ENCODE measurements at places on chromosomes 2 and 18.

DNA sequence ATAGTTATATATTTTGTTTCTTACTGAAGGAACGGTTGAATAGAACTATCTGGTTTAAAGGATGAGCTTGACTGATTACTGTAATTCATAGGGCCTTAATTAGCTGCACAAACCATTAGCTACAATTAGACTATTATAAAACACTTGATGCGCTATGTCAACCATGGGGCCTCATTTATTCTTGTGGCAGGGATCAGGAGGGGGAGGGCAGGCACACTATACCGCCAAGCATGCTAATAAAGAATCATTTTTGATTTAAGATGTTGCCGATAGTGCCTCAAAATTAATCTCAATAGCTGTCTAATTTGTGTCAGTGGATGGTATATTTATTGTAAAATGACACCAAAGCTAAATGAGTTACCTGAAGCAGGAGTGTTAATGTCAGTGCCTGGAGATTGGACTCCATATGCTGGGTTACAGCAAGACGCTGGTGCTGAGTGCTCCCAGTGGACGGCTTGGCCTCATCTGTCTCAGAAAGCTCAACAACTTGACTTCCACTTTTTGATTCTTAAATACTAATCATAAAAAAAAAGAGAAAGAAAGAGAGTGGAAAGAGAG, 1007.0 kb upstream of the CELF4 start:
- DNase-seq = no peak

DNA sequence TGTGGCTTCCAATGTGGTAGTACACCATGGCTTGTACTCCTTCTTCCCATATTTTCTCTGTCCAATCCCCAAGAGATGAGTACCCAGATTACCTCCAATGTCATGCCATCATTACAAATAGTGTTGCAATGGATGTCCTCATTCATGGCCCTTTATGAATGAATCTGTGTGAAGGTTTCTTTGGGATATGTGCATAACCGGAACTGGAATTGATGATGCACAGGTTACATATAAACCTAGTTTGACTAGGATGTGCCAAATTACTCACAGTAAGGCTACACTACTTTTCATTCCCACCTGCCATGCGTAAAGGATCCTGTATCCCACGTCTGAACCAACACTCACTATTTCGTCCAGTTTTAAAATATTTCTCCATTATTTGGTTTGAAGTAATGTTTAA, 173.9 kb upstream of the CXCR4 start:
- DNase-seq = no peak

GRCh38 chr18:79471046-79471445, 75.3 kb downstream of the NFATC1 start:
- no peak for DNase-seq

- DNase-seq = no peak
Observed at GRCh38 chr2:60406192-60406591, 147.3 kb downstream of the BCL11A start.

DNA sequence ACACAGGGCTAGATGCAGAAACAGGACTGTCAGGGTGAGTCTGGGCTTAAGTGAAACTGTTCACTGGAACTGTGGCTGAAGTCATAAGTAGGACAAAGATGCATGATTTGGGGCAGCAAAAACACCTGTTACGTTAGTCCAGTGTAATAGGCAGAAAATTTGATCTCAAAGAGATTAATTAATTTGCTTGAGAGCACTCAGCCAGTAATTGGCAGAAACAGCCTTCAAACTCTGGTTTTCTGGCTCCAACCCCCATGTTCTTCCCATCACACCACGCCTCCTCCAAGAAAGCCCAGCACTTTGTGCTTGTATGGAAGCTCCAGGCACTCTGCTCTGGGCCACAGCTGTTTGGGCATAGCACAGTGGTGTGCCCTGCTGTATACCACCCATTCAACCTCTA, 54.0 kb downstream of the CNTNAP5 start:
- no peak for DNase-seq

- DNase-seq = no peak
Observed at GRCh38 chr2:170145675-170146432, 32.1 kb upstream of the MYO3B start.

- DNase-seq = no peak
Observed at GRCh38 chr2:193738892-193739291, 1544.2 kb upstream of the TMEFF2 start.

- no peak for DNase-seq
Observed at GRCh38 chr2:107685421-107685986, 141.2 kb upstream of the RGPD4 start.

DNA sequence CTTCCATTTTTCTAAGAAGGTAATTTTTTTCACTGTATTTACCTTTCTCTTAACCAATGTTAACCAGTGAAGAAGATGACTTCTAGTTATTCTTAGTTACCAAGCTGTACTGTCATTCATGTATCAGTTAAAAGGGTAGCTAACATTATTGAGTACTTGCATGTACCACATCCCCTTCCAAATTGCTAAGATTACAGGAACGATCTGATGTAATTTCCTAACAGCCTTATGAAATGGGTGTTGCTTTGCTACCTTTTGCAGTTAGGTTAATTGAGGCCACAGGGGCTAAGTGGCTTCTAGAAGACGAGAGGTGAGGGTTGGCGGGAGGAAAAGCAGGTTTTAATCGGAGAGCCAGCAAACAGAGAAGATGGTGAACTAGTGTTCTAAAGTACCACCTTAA, 1.8 kb upstream of the SULT6B1 start:
- DNase-seq = no peak

GRCh38 chr2:118774458-118775133, 72.9 kb downstream of the EN1 start:
- DNase-seq = peak; percentile 16

DNA sequence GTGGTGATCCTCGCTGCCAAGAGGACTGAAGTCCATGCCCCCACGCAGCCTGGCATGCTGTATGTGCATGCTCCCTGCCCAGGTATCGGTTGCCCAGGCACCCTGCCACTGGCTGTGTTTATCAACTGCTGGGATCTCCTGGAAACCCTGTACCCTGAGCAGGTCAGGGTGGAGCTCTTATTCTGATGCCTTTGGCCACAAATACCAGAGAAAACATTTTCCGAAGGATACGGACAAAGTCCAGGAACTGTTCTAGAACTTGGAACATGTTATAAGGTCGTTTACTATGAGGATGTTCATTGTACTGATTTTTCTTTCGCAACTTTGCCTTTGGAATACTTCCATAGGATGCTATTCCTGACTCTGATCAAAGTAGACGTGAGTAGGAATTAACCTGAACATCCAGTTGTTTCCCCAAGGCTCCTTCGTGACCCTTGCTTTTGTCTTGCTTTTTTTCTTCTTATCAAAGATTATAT, 55.2 kb downstream of the TMEM17 start:
- DNase-seq = no peak

GRCh38 chr2:219645631-219646527, 18.4 kb downstream of the SLC4A3 start:
- no peak for DNase-seq

Measured in midbrain (tissue), 1 donor.